Caki2 (cell line): ENCODE measurements at places on chromosomes 6 and 20.

- no peak for DNase-seq
Measured at GRCh38 chr6:111565326-111566221, 40.1 kb downstream of the TRAF3IP2 start.

GRCh38 chr6:3209114-3210023, 18.1 kb downstream of the TUBB2B start:
- DNase-seq = peak; percentile 97

DNA sequence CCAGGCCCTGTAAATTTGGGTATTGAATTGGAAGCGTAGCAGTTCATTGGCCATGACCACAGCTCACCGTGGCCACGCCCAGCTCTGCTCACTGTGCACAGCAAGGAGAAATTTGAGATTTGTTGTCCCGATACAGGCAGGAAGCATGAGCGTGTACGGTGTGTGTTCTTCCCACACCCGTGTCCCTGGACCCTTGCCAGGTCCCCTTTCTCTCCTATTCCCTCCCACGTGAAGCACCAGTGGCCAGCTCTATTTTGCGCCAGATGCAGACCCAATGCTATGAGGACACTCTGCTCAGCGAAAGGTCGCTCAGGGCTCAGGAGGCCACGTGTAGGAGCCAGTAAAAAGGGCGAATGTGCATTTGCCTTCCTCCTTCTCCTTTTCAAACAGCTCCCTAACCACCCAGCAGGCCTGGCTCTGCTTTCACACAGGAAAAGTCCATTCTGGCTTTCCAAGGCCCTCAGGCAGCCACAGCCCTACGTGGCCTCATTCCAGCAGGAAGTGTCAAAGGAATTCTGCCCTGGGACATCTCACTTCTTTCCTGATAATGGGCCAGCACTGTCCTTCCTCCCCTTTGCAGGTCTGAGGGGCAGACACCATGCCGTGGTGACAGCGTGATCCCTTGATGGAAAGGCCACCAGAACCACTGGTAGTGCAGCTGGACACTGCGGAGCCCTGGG, 499.2 kb upstream of the CDH4 start:
- no peak for DNase-seq

DNA sequence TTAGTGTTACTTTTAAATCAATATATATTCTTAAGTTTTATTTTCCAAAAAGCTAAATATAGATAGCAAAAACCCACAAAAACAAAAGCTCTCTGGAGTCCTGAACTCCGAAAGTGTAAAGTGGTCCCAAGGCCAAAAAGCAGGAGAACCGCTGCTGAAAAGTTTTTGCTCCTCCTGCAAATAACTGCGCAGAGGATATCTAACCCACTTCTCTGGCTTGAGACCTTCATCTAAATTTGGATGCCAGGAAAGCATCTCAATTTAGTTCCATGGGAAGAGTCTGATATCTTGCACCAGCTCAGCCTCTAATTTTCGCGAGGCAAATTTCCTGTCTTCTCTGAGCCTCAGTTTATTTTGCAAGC, 523 bp downstream of the MRPS10 start:
- DNase-seq = no peak

GRCh38 chr20:22921595-22922421, 113.3 kb upstream of the SSTR4 start:
- DNase-seq = peak; percentile 38

DNA sequence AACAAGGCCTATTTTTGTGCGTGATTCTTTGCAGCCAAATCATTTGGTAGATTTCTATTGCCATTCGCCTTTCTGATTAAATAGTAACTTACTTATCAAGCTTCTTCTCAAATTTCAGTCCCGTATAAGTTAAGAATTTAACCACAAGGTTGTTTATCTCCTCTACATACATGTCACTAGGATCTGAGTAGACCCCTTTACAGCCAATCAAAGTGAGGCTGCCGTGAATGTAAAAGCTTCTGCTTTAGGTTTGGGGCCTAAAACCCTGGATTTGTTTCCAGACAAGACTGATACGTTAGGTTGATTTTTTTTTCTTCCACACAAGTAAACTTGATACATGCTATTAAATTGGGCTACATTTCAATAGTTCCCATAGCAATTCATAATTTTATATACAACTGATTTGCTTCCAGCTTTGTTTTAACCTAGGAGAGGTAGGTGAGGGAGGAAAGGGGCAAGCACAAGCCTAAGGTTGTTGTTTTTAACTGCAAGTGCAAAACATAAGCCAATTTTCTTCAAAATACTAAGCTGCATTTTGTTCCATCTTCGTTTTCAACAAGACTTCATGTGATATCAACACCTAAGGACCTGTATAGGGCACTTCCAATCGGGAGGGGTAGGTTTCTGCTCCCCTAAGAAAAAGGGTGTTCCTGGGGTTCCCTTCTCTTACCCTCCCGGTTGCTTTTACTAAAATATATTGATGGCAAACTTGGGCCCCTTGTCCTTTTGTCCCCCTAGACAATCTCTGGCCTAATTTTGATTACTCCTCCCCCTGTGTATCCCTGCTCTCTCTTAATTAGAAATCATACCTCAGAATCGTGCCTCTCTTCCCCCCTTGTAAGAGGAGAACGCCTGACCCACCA, 1.7 kb downstream of the RANBP9 start:
- DNase-seq = peak; percentile 39

- DNase-seq = no peak
Measured at GRCh38 chr6:152371775-152372174, 265.4 kb downstream of the SYNE1 start.

- DNase-seq = no peak
Measured at GRCh38 chr6:68400396-68400795, 234.7 kb upstream of the ADGRB3 start.

DNA sequence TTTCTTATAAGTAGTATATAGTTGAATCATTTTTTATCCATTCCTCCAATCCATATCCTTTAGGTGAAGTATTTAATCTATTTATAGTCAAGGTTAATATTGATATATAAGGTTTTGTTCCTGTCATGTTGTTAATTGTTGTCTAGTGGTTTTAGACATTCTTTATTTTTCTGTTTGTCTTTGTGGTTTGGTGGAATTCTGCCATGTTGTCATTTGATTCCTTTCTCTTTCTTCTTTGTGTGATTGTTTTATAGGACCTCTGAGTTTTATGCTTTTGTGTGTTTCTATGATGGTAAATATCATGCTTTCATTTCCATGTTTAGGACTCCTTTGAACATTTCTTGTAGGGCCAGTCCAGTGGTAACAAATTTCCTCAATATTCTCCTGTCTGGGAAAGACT, 450.3 kb upstream of the BTBD3 start:
- DNase-seq = peak; percentile 14

DNA sequence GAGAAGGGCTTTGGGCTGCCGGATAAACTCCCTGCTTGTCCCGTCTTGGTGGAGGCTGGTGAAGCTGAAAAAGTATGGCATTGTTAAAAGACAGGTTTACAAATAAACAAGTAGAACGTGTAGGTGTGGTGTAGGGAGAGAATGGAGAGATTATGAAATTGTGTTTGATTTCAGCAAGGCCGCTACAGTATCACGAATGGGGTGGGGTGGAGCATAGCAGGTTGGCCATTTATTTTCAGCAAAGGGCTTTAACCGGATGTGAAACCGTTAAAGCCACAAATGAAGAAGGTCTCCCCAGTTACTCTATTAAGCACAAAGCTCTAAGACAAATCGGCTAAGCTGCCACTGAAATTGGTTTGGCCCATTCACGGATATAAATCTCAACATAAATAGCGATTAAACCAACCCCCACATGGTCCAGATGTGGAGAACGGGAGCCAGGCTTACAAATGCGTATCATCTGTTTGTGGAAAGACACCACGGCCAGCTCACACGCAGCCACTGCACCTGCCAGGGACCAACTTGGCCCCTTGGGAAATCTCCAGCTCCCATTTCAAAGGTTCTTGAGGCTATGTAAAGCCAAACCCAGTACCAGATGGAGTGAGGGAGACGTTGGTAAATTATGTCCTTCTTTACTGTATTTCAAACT, 94.0 kb downstream of the ZMYND8 start:
- no peak for DNase-seq

DNA sequence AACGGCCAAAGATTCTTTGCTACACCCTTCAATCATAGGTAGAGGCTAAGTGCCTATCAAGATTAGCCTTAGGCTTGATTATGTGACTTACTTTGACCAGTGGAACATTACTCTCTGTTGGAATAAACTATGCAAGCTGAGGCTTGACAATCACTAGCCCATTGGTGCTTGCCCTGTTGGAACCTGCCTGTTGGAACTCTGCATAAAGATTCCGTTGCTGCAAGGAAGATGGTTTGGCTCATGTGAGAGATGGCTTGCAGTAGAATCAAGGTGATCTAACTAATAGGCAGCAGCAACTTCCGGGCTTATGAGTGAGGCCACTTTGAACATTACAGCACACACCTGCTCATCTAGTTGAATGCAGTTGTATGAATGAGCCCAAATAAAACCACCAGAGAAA, 227.7 kb upstream of the TSHZ2 start:
- no peak for DNase-seq

DNA sequence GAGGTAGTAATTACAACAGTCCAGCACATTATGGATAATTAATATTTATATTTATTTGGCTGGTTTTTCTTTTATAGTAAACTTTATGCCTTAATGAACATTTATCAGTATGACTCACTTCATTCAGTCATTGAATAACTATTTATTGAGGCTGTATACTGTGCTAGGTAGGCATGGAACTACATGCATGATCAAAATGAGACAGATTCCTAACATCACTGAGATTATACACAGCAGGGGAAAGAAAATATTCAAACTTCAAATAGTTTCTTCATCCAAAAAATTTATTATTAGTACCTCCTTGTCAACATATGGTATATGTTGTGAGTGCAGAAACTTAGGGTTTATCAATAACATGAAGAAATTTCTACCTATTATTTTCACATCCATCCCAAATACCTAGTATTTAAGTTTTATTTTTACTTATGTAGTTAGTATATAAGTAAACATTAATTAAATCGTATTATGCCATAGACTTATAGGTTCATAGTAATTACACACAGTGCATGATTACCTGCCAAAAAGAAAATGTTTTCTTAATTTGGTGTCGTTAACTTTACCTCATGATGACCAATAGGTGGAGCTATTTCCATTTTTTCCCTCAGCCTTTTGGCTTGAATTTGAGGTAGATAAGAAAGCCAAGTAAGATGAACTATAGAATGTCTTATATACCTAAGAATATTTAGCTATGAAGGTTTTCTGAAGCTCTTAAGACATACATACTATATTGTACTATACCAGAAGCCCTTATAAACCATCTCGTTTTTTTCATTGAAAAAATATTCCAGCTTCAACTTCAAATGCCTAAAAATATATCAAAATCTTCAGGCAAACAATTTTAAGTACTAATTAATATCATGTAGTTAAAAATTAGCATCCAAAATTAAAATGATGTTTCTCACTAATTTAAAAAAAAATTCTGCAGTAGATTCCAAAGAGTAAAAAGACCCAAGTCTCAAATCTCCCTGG, 12.5 kb upstream of the TMEM30A start:
- no peak for DNase-seq

DNA sequence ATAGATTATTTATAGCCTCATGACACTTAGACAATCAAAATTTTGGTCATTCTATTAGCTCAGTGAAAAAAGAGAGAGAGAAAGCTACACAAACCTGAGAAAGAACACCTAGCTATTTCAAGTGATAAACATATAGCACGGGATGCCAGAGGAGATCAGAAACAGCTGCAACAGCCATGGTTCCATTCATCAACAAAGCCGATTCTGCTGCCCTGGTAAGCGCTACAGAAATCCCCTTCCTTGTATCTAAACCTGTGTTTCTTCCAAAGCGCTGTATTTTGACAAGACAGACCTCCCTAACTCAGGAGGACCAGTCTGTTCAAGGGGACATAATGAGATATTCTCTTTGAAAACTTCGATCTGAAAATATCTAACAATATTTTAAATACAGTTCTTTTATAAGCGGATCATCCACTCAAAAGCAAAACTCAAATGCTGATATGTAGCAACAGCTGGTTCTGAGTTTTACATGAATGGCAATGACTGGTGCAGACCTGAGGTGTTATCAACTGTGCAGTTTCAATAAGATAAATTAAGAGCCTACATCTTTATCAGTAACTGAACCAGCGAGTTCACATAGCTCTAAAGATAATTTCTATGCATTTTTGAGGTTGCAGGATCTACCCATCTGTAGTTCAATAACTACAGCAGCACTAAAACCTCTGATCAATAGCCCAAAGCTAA, 447.8 kb downstream of the FRK start:
- DNase-seq = no peak

DNA sequence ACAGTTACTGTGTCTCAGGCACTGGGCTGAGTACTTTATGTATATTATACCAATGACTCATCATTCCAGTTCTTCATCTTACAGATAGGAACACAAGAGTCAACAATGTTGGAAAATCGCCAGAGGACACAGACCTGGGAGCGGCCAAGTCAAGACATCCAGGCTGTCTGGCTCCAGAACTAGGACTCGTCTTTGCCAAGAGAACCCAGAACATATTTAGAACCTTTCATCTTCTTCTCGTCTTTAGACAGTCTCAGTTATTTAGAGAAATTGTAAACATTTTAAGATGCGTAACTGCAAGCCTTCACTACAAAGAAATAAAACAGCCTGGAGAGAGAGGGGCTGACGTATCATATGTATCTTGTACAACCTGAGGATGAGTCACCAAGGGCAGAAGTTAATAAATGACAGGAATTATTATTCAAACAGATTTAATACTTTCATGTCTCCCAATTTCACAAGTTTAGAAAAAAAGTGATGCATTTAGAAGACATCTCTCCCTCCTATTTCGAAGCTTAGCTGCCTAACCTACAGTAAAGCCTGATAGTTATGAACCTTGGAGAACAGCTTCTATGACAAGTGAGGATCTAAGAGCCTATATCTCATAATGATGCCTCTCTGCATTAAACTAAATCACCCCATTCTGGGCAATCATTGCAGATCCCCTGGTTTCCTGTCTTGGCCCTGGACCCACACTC, 43.4 kb downstream of the SLC22A3 start:
- DNase-seq = peak; percentile 72

DNA sequence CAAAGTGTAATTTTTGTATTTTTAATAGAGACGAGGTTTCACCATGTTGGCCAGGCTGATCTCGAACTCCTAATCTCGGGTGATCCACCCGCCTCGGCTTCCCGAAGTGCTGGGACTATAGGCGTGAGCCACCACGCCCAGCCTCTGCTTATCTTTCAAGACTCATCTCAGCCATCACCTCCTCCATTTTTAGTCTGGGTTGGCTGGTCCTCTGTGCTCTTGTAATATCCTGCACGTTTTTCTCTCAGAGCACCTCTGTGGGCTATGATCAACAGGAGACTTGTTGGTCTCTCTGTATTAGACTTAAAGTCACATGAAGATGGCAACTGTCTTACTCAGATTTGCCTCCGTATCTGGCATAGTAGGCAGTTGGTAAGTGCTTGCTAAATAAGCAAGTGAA, 7.6 kb downstream of the NOTCH4 start:
- DNase-seq = no peak

- no peak for DNase-seq
Measured at GRCh38 chr20:47353239-47353691, 3.2 kb downstream of the ZMYND8 start.

DNA sequence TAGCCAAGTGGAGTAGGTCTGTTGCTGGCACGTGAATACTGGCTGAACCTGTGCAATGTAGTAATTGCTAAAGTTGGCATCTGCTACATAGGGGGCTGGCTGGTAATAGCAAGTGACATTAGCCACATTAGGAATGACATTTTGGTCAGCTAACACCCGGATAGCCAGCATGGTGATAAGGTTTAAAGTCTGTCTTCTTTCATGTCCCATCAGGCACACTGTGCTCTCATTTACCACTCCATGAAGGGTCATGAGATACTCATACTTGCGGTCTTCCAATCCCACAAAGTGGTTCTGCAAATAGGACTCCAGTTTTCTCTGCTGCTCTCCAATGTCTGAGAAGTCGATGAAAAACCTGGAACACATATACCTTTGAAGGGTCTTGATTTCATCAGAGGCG, 2.8 kb downstream of the TENT5A start:
- no peak for DNase-seq

GRCh38 chr20:20293141-20293540, 74.8 kb upstream of the INSM1 start:
- DNase-seq = no peak
